ENCODE measurements at places on chromosomes 6 and 20.

DNA sequence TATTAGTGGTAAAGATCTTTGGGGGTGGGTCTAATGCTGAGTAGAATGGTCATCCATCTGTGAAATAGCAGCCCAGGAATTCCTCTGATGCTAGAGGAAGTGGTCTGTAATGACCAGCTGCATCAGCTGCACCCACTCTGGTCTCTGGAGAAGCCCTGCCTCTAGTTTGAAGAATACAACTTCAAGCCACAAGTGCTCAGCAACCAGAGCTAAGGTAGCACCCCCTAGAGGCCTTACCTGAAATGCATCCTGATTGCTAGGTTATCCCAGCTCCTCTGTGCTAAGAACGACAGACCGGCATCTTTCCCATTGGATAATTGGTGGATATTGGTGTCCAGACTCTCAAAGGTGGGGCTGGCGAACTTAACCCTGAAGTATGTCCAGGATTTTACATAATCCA, 58.2 kb downstream of the DNAH8 start:
- peak; percentile 11 for DNase-seq

- no peak for DNase-seq
Measured at GRCh38 chr20:60055740-60056139, 97.5 kb downstream of the CDH26 start.

GRCh38 chr6:80553071-80553740, 446.7 kb downstream of the BCKDHB start:
- DNase-seq, result no peak

DNA sequence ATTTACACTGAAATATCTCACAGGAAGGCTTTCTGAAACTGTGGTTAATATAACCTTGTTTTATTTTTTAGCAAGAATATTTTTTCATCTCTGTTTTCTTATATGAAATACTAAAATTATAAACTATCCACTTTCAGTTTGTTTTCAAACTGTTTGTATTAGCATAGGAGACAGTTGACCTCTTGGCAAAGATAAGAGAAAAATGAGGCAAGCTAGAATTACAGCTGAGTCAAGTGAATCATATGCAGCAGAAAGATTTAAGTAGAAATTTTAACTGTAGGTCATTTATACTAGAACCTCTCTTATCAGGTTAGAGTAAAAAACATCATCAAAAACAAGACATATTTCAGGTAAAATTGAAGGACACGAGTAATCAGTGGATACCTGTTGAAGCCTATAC, 792.6 kb downstream of the PHF3 start:
- DNase-seq, result no peak

All from hematopoietic multipotent progenitor cell treated with erythropoietin and hydrocortisone succinate and interleukin-3 and kit ligand, for 15 days (in vitro differentiated cells).